Right lung (tissue), 10 donors: ENCODE measurements at places on chromosomes 4 and X. TPM values are rescaled to one million over a fixed set of nuclear protein-coding genes. Genes with fewer than 3 reads are reported as not detected.

Gene SLC10A7
- 10.6 TPM for polyA plus RNA-seq

Gene HPGDS
- 3.6 TPM for polyA plus RNA-seq

Gene H2BW2
- polyA plus RNA-seq, result 1.3 TPM

Gene LEF1
- 54.1 TPM for polyA plus RNA-seq

Gene CAMK2D
- 83.1 TPM for polyA plus RNA-seq

DNA sequence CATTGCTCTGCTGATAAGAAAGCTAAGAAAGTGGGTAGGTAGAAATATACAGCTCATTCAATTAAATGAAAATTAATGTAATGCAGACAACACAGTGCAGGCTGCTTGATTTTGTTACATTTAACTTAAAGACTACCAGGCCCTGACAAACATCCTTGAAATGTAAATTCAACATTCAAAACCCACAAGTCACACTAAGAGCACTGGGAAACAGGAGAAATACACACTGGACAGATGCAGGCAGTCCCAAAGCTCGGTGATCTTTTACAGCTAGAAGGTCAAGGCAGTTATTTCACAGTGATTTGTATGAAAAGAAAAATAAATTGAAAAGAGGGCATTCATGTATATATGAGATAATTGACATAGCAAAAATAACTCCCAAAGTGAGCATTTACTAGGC, 94.3 kb upstream of the PLAC1 start:
- no peak for DNase-seq
